Gastrocnemius medialis (tissue), 4 donors: ENCODE measurements at places on chromosomes 16 and 17. TPM values are rescaled to one million over a fixed set of nuclear protein-coding genes. Genes with fewer than 3 reads are reported as not detected.

GRCh38 chr17:15281909-15282308, 16.8 kb upstream of the PMP22 start:
- DNase-seq = no peak

GRCh38 chr17:19014628-19015215, 10.2 kb upstream of the FAM83G start:
- DNase-seq = no peak

The MAPT gene
- 120 TPM for total RNA-seq

The PYCARD gene
- total RNA-seq = 4.4 TPM

GRCh38 chr17:34118564-34118963, 136.5 kb upstream of the CCL2 start:
- peak; percentile 14 for DNase-seq

- DNase-seq = no peak
These were observed 1.3 kb downstream of the AKAP1 start for GRCh38 chr17:57086069-57086930.

DNA sequence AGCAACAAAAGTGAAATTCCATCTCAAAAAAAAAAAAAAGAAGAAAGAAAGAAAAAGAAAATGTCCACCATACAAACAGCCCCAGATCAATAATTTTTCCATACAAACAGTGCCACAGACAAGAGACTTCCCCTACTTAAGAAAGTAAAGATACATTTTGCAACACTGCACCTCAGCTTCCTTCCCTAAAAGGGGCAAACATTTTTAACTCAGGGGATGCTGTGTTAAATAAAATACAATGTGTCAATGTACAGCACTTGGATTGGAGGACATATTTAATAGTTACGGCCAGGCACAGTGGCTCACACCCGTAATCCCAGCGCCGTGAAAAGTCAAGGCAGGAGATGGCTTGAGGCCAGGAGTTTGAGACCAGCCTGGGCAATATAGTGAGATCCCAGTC, 22.3 kb downstream of the MYH11 start:
- no peak for DNase-seq

The C1QTNF8 gene
- not detected for total RNA-seq

DNA sequence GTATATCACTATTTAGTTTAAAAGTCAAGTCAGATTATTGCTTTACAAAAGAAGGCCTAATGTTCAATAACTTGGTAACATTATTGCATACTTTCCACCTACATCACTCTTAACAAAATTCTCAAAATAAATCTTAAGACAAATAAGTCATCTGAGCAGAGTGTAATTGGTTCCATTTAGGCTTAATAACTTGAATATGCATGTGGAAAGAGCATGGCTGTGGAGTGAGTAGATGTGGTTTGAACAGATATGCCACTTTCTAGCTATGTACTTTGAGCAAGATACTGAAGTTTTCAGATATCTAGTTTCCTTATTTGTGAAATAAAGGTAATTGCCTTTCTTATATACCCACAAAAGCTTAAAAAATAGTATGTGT, 6.7 kb upstream of the EVI2A start:
- no peak for DNase-seq

- no peak for DNase-seq
These were observed 814 bp upstream of the RUNDC3A start for GRCh38 chr17:44307387-44308186.
